Activated naive CD8-positive, alpha-beta T cell treated with anti-CD3 and anti-CD28 coated beads for 36 hours (primary cell): ENCODE measurements at places on chromosomes 5 and 9.
A peak's percentile ranks its signal among the peaks of the same experiment; 100 is the strongest.

- H3K4me3 ChIP-seq: no peak overlapping the region
- H3K27ac ChIP-seq: peak overlapping the region; percentile 75
- H3K4me1 ChIP-seq: peaks cover 64% of the 10 kb centered on the region
- no peaks in the 10 kb centered on the region for H3K27me3 ChIP-seq
- peaks cover 44% of the 10 kb centered on the region for H3K36me3 ChIP-seq
Observed at GRCh38 chr9:131423171-131423581, 29.3 kb downstream of the PRRC2B start.

DNA sequence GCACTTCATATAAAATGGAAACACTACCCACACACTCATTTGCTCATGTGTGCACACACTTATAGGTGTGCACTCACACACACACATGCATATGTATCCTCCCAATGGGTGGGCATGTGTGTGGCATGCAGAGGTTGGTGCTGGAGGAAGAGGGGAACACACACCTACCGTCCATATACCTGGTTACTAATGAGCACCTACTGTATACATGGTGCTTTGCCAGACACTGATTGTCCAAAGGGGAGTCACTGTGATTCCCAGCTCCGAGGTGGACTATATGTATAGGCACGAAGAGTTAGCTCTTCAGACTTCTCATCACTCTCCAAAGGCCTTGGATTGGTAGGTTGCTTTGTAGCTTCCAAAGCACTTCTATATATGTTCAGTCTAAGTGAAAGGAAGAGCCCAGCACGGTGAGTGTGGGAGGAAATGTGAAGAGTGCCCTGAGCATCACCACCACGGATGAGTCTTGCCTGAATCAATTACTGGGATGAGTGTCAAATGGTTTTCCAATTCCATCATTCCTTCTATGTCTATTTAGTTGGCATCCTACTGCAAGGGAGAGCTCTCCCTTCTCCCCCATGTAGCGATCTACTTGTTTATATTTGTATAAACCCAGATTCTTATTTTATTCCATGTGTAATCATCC, 12.6 kb upstream of the ERGIC1 start:
- H3K4me1 ChIP-seq: no peaks in the 10 kb centered on the region
- no peak for DNase-seq
- H3K36me3 ChIP-seq: no peaks in the 10 kb centered on the region
- H3K4me3 ChIP-seq: no peak overlapping the region
- no peaks in the 10 kb centered on the region for H3K27me3 ChIP-seq
- H3K27ac ChIP-seq: no peak overlapping the region

- peaks cover under 1% of the 10 kb centered on the region for H3K4me1 ChIP-seq
- peaks cover 43% of the 10 kb centered on the region for H3K36me3 ChIP-seq
- no peak for DNase-seq
- H3K27ac ChIP-seq: no peak overlapping the region
- no peak overlapping the region for H3K4me3 ChIP-seq
Observed at GRCh38 chr9:131468031-131468430, 34.7 kb upstream of the POMT1 start.

DNA sequence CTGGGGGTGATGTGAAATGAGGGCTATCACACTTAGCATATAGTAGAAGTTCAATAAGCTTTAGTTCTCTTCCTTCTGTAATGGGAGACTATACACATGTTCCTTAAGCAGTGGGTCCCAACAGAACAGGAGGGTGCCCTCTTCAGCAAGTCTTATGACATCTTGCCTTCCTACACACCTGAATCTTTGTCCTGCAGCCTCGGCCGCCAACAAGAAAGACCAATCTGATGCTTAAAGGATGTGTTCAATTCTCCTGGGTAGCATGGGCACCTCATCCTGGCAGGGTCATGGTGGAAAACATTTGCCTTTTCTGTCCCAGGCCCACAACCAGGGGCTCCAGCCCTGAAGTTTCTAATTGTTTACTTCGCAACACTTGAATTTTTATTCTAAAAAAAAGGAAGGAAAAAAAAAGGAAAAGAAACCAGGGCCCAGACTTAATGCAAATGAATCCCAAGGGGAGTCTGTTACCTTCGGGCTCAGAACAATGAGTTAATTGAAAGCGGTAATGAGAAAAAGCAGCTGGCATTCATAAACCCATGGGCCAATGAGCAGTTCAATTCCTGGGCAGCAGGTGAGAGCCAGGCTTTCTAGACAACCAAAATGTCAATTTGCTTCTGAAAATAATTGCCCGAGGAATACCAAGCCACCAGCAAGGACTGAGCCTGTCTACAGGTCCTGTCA, 26.2 kb upstream of the SMAD5 start:
- H3K27ac ChIP-seq: no peak overlapping the region
- H3K27me3 ChIP-seq: no peaks in the 10 kb centered on the region
- no peak overlapping the region for H3K4me3 ChIP-seq
- no peak for DNase-seq

DNA sequence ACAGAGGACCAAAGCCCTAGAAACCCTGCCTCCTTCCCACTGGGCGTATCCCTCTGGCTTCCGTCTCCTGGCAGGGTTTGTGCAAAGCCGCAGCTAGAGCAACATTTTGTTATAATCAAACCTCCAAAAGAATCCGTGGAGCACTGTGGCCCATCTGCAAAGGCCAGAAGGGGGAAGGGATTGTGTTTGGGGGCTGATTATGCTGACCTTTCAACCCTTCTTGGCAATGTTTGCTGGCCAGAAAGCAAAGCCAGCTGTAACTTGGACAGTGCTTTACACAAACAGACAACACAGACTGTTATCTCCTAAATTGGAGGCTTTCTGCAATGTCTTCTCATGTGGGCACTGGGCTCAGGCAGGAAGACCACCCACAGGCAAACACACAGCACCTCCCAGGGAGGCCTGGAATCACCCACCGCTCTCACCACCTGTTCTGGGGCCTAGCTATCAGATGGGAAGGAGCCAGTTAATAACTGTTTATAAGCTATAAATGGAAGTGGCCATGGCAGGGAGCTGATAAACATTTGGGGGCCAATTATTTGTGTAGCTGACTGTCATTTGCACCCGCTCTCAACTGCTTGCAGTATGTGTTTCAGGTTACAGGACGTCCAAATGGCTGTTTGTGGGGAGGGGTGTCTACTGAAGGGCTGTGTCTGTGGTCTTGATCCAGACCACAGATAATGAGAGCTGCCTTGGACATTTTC, 121.6 kb upstream of the ERCC6L2 start:
- H3K4me3 ChIP-seq: no peak overlapping the region
- no peak for DNase-seq
- peaks cover 11% of the 10 kb centered on the region for H3K4me1 ChIP-seq
- no peaks in the 10 kb centered on the region for H3K36me3 ChIP-seq
- H3K27ac ChIP-seq: no peak overlapping the region
- H3K27me3 ChIP-seq: peaks cover 22% of the 10 kb centered on the region

DNA sequence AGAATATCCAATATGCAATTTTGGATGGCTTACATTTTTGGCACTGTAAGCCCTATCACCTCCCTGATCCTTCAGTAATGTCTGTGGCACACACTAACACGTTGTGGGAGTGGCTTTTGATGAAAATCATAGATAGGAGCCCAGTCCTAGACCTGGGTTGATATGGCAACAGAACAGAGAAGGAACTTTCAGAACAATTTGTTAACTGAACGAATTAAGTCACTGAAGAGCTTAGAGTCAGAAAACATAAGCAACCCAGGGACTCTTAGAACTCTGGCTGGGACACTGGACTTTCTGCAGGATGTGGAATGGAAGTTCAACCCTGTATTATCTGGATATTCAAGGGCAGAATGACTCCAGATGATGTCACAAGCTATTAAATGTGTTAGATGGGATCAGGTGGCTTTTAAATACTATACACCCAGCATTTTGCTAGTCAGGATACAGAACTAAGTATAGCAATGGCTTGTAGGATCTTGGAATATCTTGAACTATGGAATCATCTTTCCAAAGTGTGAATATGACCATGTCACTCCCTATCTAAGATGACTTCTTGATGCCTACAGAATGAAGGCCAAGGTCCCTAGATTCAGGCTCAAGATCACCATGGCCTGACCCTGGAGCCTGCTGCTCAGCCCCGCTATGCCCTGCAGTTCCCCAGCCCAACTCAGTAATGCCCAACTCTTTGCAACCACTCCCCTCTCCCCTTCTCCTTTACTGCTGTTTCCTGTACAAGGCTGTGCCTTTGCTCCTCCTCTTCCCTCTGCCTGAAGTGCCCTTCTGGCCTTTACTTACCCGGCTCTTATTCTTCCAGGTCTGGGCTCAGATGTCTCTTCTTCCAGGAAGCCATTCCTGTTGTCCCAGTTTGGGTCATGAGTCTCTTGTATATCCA, 42.8 kb downstream of the VLDLR start:
- H3K36me3 ChIP-seq: peaks cover 20% of the 10 kb centered on the region
- no peaks in the 10 kb centered on the region for H3K4me1 ChIP-seq
- no peak overlapping the region for H3K27ac ChIP-seq
- no peak overlapping the region for H3K4me3 ChIP-seq

DNA sequence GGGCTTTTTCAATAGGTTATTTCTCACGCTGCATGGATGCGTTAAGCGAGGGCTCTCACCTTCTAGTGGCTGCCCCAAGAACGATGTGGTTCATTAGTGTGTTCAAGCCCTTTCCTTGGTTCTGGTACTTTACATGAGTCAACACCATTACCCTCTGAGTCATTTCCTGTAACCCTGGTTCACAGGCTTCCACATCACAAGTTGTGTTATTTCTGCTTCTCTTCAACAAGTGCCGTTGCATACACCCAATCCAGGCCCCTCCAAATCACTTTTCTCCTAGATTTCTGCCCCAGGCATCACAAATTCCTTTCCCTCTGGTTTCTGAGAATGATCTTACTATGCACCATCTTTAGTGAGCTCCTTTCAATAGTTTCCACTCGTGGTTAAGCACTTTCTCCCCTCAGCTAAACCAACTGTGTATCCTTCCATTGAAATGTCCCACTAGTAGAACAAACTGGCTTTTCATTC, 69.5 kb upstream of the RAD23B start:
- DNase-seq: peak; percentile 36
- H3K4me3 ChIP-seq: no peak overlapping the region
- H3K36me3 ChIP-seq: no peaks in the 10 kb centered on the region

DNA sequence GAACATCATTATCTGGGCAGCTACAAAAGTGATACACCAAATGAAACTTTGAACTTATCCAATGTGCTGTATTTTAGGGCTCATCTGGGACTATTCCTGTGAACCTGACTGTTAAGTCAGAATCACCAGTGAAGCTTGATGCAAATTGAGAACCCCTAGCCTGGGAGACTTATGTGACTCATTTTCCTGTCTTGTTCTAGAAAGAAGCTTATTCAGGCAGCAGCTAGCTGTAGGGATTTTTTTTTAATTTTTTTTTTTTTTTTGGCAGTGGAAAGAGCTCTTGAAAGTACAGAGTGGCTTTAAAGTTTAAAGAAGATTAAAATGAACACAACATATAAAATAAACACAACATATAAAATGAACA, 81.1 kb upstream of the TNFAIP8 start:
- no peak for DNase-seq
- H3K36me3 ChIP-seq: peaks cover 59% of the 10 kb centered on the region
- H3K4me3 ChIP-seq: peak overlapping the region; percentile 83

DNA sequence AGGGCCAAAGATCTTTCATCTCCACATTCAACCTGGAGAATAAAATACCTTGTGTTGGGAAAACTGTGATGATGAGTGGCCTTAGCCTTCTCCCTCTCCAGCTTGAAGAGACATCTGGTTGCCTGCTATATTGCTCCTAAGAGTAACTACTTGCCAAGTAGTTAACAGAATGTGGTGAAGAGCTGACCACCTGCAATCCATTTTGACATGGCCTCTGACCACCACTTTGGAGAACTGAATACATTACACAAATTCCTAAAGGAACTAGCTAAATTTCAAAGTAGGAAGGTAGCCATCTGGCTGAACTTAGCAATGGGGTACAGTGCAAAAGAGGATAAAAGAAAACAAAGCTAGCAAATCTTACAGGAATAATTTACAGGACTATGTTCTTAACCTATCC, 7.2 kb downstream of the TBCA start:
- H3K4me3 ChIP-seq: no peak overlapping the region
- H3K27me3 ChIP-seq: no peaks in the 10 kb centered on the region
- no peak for DNase-seq
- H3K27ac ChIP-seq: no peak overlapping the region

- H3K36me3 ChIP-seq: no peaks in the 10 kb centered on the region
- H3K27ac ChIP-seq: no peak overlapping the region
- no peak for DNase-seq
- H3K4me1 ChIP-seq: no peaks in the 10 kb centered on the region
- peaks cover 20% of the 10 kb centered on the region for H3K27me3 ChIP-seq
Observed at GRCh38 chr5:140054086-140054689, 11.1 kb upstream of the NRG2 start.

GRCh38 chr9:77750284-77750683, 102.2 kb upstream of the GNA14 start:
- H3K27ac ChIP-seq: no peak overlapping the region
- H3K4me3 ChIP-seq: no peak overlapping the region
- H3K36me3 ChIP-seq: peaks cover 14% of the 10 kb centered on the region

- no peak overlapping the region for H3K27ac ChIP-seq
- DNase-seq: no peak
- H3K4me1 ChIP-seq: peaks cover 35% of the 10 kb centered on the region
Observed at GRCh38 chr5:177601577-177602457, 1.9 kb downstream of the B4GALT7 start.

- no peaks in the 10 kb centered on the region for H3K36me3 ChIP-seq
- no peak for DNase-seq
- H3K27ac ChIP-seq: no peak overlapping the region
- peak overlapping the region; percentile 49 for H3K4me3 ChIP-seq
- H3K4me1 ChIP-seq: no peaks in the 10 kb centered on the region
- H3K27me3 ChIP-seq: peaks cover 14% of the 10 kb centered on the region
Observed at GRCh38 chr5:117455236-117456233, 880.9 kb upstream of the SEMA6A start.

DNA sequence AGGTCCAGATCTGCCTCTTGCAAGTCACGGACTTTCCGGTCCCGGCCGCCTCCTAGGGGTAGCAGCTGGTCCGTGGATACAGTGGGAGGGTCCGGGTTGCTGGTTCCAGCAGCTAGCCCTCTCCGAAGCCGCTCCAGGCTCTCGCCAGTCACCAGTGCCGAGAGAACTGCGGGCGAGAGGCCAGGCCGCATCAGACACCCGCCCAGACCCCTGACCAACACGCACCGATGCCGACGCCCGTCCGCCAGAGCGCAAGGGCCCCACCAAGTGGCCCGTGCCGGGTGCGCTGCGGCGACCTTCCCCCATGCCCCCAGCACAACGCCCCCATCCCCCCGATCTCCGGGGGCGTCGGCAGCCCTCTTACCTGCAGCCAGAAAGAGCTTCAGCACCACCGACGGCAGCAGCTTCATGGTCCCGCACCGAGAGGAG, 470 bp downstream of the HBEGF start:
- no peak for DNase-seq
- peaks cover 44% of the 10 kb centered on the region for H3K4me1 ChIP-seq
- H3K27ac ChIP-seq: no peak overlapping the region
- H3K27me3 ChIP-seq: peaks cover 36% of the 10 kb centered on the region

DNA sequence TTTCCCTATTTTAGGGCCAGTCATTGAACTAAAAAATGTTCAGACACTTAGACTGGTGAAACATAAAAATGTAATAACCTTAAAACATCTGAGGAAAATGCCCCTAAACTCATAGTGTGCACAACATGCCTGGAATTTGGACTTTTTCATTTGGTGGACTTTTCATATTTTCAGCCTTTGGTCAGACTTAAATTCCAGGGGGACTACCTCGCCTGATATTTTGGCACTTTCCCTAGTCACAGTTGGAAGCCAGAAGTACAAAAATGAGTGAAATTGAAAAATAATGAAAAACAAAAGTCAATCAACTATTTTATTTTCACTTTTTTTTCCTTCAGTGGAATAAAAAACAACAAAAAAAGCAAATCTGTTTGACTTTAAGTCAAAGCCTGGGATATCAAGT, 256.2 kb downstream of the ACTL7B start:
- no peak for DNase-seq
- no peak overlapping the region for H3K27ac ChIP-seq
- no peaks in the 10 kb centered on the region for H3K4me1 ChIP-seq
- H3K36me3 ChIP-seq: no peaks in the 10 kb centered on the region
- no peaks in the 10 kb centered on the region for H3K27me3 ChIP-seq
